ENCODE measurements at places on chromosomes 4 and X.

DNA sequence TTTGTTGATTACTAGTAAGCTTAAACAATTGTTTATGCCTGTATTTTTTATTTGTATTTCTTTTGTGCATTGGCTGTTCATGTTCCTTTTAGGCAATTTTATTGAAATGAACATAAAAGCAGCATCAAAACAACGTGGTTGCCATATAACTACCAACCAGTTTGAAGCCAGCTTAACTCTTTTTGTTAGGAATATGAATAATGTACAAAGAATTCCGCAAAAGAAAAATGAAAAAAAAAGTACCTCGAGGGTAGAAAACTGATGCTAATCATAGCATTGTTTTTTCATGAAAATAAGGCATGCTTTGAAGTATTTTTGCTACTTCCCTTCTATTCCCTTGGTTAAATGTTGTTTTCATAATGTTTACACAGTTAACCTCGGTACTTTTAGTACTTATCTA, 1024.0 kb upstream of the SLIT2 start:
- DNase-seq = no peak

GRCh38 chr4:4712800-4713528, 146.5 kb upstream of the MSX1 start:
- no peak for DNase-seq

- DNase-seq = no peak
Observed at GRCh38 chr4:113588895-113589668, 172.5 kb downstream of the CAMK2D start.

DNA sequence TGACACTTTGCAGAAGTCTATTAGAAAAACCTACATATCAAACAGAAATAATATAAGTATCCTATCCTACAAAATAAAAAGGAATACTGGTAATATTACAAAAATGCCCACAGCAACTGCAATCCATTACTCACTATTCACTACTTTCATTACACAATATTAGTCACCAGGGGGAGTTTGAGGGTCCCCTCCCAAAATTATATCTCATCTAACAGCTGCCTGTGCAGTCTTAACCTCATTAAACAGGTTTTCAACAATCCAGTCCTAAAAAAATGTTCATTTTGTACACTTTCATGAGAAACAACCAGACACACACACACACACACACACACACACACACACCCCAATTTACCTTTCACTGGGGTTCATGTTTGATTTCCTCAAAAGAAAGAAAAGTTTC, 2.9 kb downstream of the CLOCK start:
- DNase-seq = no peak

- DNase-seq = no peak
Observed at GRCh38 chrX:100296183-100296753, 113.8 kb downstream of the PCDH19 start.

- no peak for DNase-seq
Observed at GRCh38 chrX:154002215-154002719, 17.4 kb downstream of the IRAK1 start.

DNA sequence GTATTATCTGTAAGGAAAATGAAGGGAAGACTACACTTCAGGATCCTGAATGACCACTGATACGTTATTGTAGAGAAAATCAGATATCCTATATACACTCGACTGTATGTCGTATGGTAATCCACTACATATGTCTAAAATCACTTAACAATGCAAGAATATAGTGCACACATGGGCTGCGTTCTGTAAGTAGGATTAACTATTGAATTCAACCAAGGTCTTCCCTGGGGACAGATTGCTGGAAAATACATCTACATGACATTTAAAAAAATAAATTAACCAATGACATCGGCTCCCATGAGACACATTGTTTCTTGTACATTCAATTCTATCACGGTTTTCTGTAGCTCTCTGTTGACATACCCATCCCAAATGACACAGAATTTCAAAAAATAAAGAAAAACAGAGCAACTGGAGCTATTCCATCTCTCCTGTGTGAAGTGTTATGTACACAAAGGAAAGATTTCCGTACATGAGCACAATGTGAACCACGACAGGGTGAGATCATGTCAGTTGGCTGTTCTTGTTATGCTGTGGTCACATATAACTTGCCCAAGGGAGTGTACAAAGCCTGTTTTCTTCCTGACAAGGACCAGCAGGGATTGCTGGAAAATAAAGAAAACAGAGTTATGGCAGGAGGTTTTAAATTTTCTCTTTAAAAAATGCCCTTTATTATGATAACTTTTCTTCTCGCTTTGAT, 6.1 kb downstream of the ENOX2 start:
- DNase-seq = no peak

- DNase-seq = no peak
Observed at GRCh38 chr4:24856586-24856985, 56.3 kb downstream of the CCDC149 start.

DNA sequence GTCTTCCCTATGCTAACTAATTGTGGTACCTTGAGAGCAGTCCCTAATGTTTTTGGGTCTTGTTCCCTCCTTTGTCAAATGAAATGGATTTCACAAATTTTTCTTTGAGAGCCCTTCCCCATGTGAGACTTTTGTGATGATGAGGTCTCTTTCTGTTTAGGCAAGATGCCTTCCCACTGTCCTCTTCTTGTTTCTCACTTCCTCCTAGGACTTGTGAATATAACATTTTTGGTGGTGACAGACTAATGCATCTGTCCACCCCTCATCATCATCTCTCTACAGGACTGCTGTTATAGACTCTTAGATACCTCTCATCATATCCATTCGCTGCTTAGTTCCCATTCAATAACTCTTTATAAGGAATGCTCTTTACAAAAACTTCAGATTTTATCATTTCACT, 8.7 kb upstream of the ANK2 start:
- no peak for DNase-seq

DNA sequence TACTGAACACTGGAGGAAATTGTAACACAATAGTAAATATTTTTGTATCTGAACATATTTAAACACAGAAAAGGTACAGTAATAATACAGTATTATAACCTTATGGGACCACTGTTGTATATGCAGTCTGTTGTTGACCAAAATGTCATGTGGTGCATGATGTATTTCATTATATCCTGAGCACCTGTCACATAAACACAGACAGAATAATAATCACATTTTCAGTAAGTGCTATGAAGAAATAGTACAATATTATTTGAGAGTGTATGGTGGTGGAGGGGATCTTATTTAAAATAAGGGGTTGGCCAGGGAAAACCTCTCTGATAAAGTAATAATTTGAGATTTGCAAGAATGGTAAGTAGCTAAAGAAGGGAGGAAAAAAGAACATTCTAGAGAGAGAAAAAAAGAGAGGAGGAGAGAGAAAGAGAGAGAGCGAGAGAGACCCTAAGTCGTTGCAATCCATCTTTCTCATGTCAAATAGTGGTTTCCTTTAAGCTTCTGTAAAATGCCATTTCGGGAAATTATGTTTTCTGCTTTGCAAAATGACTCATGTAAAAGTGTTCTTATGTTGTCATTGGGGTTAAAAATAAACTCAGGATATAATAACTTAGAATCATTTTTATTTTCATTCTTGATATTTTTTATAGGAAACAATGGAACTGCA, 19.3 kb upstream of the CLNK start:
- no peak for DNase-seq

GRCh38 chr4:48331577-48332330, 9.6 kb upstream of the SLAIN2 start:
- no peak for DNase-seq

- DNase-seq = no peak
Observed at GRCh38 chr4:86934147-86934770, 552 bp upstream of the AFF1 start.

DNA sequence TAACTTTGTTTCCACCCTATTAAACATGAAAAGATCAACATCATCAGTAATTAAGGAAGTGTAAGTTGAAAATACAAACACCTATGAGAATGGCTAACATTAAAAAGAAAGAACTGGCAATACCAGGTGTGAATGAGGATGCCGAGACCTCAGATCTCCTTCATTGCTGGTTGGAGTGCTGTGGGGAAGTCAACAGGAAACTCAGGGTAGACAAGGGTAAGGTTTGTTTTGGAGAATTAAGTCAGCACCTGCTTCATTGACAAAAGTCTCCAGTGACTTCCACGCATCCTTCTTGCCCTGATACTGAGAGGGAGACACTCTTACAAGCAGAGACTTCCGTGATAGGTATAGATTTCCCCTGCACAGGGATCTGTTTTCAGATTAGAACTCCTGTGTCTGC, 106.1 kb downstream of the IRF2 start:
- DNase-seq = no peak

GRCh38 chrX:10110984-10111363, 45.8 kb upstream of the CLCN4 start:
- DNase-seq = peak; percentile 49

GRCh38 chr4:3434881-3435685, 6.7 kb upstream of the HGFAC start:
- no peak for DNase-seq

DNA sequence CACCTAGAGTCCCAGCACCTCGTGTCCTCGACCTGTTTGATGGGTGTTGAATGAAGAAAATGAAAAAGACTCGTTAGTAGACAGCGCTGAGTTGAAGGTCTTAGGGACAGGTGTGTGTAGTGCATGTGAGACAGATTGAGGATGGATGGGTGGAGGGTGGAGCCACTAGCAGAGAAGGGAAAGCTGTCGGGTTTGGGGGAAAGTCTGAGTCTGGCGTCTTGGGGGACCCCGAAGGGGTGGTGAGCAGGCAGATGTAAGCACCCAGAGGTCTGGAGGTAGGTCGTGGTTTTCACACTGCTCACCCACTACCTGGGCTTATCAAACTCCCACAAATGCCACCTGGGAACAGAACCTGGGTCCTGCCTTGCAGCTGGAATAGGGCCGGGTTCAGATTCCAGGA, 16.0 kb downstream of the TMEM271 start:
- DNase-seq = no peak

DNA sequence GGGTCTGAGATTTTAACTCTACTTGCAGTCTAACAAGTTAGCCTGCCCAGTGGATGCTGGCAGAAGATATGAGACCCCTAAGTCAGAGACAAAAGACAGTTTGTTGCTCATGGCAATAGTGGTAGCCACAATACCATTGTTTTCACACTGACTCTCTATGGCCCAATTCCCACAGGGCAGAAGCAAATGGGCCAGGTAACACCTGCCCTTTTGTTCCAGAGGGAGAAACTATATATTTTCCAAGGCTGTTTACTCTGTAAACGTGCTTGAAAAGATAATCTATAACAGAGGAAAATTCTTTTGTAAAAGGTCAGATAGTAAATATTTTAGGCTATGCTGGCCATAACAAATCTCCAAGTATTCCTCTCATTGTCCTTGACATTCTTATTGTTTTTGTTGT, 57.2 kb upstream of the NPNT start:
- no peak for DNase-seq

DNA sequence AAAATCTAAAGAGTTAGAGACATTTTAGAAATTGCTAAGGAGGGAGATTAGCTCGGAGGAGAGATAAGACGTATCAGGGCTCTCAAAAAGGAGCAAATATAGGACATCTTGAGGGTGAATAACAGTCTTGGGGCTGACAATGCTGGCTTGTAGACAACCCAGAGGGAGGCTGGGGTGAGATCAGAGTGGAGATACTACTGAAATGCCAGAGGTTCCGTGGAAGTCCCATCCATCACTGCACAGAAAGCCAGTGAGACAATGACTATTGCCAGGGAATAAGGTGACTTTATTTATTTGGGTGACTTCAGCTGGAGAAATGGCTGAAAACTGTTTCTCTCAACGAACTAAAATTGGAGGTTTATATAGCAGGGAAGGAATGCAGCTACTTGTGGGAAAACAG, 838.1 kb upstream of the AGA start:
- no peak for DNase-seq

Measured in stimulated activated CD8-positive, alpha-beta memory T cell treated with anti-CD3 and anti-CD28 coated beads, Interleukin-4, amount 100 ng/mL, for 4 hours (primary cell).